Left ventricle myocardium superior (tissue), 1 donor: ENCODE measurements at places on chromosomes 2 and 18. TPM values are rescaled to one million over a fixed set of nuclear protein-coding genes. Genes with fewer than 3 reads are reported as not detected.

DNA sequence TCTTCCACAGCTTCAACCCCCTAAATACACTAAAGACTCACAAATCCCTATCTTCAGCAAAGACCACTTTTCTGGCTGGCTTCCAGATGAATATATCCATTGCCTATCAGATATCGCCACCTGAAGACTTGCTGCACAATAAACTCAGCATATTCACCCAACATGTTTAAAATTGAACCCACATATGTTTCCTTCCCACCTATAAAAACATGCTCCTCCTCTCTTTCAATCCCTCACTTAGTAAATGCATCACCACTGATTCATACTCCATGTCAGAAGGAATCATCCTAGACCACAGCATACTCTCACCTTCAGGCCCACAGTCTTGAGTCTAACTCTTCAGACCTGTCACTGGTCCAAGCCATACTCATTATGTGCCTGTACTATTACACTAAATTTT lies 5.3 kb downstream of the SPC25 start:
- no peak for DNase-seq

GPR75 gene
- 0.50 TPM for total RNA-seq

PKDCC gene
- 77.1 TPM for total RNA-seq

C2orf80 gene
- total RNA-seq, result not detected

GRCh38 chr2:117771969-117772630 lies 42.4 kb upstream of the DDX18 start:
- no peak for DNase-seq

MAL gene
- 3.9 TPM for total RNA-seq

GRCh38 chr2:240326246-240326645 lies 109.2 kb upstream of the GPC1 start:
- DNase-seq, result no peak

AGPS gene
- total RNA-seq, result 33.4 TPM

GRCh38 chr18:47990981-47991380 lies 60.5 kb upstream of the SMAD2 start:
- no peak for DNase-seq

COL4A3 gene
- total RNA-seq, result 4.5 TPM

- DNase-seq, result no peak
Measured at GRCh38 chr2:45275242-45275805, 266.1 kb upstream of the SIX2 start.

DNA sequence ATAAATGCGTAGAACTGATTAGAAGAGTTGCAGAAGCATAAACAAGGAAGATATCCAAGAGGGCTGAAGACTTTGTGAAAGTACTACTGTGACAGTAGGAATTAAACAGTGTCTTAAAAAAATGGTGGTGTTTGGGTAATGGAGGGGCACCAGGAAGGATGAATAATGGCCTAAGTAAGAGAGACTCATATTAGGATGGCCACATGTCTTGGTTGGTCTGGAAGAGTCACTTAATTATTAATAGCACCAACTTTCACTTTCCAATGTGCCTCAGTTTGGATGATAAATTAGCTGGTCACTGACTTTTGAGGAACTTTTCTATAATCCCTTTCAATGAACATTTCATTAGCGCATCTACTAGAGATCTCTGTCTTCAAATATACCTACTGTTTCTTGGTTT lies 372.2 kb downstream of the NYAP2 start:
- no peak for DNase-seq

- DNase-seq, result no peak
Measured at GRCh38 chr18:49876536-49876935, 63.2 kb upstream of the ACAA2 start.

GRCh38 chr2:44498551-44498950 lies 136.8 kb downstream of the CAMKMT start:
- DNase-seq, result no peak

GRCh38 chr2:119179991-119180390 lies 21.4 kb upstream of the C1QL2 start:
- no peak for DNase-seq

GRCh38 chr2:72955228-72956049 lies 38.1 kb downstream of the EMX1 start:
- no peak for DNase-seq

DNA sequence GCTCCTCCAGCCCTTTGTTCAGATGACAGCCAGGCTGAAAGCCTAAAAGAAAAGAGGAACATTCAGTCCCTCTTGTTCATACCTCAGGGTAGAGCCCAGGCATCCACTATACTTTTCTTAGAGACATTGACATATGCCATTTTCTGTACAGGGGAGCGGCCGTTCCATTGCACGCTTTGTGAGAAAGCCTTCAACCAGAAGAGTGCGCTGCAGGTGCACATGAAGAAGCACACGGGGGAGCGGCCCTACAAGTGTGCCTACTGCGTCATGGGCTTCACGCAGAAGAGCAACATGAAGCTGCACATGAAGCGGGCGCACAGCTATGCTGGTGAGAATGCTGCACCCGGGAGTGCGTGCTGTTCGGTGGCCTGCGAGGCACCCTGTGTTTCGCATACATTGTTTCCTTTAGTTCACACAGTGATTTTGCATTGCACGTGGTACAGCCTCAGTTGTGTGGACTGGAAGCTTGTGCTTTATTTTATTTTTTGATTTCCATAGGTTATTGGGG lies 138.2 kb downstream of the ZNF236 start:
- DNase-seq, result no peak

- DNase-seq, result no peak
Measured at GRCh38 chr2:218187296-218188015, 20.7 kb upstream of the CXCR1 start.

GRCh38 chr2:200747668-200748618 lies 63.8 kb upstream of the BZW1 start:
- DNase-seq, result no peak

CTNNA2 gene
- not detected for total RNA-seq

HOXD4 gene
- 0.22 TPM for total RNA-seq

- no peak for DNase-seq
Measured at GRCh38 chr2:148726228-148726627, 81.7 kb downstream of the EPC2 start.

DNA sequence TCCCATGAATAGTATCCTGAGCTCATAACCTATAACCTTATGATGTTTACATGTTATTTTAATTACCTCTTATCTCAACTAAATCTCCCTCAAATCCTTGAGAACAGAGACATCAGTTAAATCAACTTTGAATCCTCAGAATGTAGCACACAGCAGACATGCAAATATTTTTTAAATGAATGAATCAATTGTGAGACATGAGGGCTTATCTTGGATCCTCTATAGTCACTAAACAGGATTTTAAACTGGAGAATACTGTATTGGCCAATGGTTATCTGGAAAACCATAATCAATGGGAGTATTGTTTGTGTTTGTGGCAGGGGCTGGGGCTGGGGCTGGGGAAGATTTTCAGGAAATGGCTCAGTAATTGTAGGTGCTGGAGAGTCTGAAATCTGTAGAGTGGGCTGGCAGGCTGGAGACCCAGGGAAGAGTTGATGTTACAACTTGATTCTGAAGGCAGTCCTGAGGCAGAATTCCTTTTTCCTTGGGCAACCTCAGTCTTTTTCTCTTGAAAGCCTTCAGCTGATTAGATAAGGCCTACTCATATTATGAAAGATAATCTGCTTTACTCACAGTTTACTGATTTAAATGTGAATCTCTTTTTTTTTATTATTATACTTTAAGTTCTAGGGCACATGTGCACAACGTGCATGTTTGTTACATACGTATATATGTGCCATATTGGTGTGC lies 106.3 kb downstream of the NCOA1 start:
- DNase-seq, result no peak

- no peak for DNase-seq
Measured at GRCh38 chr18:76457475-76457874, 37.6 kb downstream of the ZNF516 start.

- no peak for DNase-seq
Measured at GRCh38 chr2:199316851-199317250, 140.9 kb downstream of the SATB2 start.

GRCh38 chr18:6718267-6718666 lies 11.2 kb upstream of the ARHGAP28 start:
- DNase-seq, result no peak

GRCh38 chr2:501667-502066 lies 175.5 kb downstream of the TMEM18 start:
- DNase-seq, result no peak

- no peak for DNase-seq
Measured at GRCh38 chr18:45958730-45959129, 8.4 kb downstream of the EPG5 start.

DNA sequence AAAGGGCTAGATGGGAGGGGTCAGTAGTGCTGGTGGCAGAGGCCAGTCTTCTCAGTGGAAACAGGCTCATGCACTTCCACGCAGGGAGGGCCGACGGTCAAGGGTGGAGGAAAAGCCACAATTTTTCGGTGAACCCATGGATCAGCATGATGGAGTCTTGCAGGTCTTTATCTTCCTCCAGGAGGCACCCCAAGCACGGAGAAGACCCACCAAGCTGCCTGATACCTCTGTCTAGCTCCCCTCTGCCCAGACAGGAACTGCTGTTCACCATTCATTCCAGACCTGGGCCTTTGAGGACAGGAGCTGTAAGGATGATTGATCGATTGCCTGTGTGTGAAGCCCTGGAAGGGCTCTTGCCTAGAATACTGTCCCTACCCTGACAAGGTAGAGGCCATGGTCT lies 2.8 kb upstream of the LRRFIP1 start:
- no peak for DNase-seq

GRCh38 chr2:65277791-65278483 lies 50.3 kb downstream of the ACTR2 start:
- DNase-seq, result no peak
